ENCODE measurements at places on chromosomes 5 and 9.

DNA sequence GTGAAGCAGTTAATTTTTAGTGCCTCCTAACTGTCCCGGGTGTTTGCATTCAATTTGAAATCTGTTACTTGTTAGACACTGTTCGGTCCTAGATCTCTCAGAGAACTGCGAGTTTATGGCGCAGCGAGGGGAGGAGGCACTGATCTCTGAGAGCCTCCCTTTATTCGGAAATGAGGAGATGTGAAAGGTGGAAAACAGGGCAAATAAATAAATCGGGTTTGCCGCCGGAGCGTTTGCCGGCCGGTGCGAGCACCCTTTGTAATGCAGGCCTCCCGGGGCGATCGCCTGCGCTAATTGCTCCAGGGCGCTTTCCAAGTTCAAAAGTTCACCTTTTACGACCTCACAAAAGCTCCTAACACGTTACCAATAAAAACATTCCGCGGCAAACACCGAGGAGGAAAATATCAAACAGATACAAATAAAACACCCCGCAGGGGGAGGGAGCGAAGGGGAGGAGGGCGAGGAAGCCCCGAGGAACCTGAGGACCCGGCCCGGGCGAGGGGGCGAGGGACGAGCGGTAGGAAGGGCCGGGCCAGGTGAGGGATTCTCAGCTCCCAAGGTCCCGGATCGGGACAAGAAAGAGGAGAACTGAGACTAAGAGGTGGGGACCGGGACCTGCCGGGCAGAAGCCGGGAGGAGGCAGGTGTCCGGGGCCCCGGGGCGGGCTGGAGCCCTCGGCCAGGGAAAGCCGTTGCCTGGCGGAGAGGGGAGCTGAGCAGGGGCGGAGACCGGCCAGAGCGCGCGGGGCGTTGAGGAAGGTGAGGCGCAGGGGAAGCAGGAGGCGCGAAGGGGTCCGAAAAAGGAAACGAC lies 1.4 kb downstream of the NR6A1 start:
- no peak for DNase-seq

DNA sequence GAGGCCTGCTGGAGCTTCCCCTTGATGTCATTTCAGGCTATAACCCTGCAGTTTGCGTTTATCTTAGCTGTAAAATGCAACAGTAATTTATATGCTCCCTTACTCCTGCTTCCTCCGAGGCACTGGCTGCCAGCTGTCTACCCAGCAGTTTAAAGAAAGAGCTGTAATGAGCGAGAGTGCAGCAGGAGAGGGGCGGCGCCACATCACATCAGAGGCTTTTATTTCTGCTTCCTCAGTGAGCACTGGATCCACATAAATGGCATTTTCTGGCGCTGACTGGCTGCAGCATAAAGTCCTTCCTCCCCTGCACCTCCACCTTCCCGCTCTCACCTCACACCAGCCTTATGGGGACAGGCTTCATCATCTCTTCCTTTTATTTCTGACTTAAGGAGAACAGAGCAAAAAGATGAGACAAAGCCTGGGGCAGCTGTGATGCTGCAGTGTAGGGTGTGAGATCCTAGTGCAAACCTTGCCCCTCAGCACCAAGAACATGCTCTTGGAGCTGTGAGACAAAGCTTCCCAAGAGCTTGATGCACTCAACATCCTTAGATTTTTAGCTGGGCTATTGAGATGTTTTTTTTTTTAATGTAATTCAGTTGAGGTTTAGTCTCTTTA lies 829.6 kb upstream of the ZNF608 start:
- DNase-seq: no peak

- DNase-seq: no peak
Measured at GRCh38 chr5:111997308-111997707, 240.3 kb upstream of the NREP start.

DNA sequence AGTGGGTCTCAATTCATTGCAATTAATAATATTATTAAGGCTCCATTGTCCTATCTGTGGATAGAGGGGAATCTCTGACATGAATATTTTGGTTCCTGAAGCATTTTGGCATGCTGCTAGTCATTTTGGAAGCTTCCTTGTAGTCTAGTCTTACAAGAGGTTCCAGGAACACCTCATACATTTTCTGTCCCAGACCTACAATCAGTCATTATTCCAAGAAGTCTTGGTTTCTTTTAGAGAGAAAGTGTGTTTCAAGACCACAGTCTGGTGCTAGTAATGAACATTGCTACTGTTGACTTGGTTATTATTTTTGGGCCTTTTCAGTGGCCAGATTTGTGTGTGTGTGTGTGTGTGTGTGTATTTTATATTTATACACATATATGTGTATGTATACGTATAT lies 98.9 kb downstream of the ERCC6L2 start:
- DNase-seq: no peak

DNA sequence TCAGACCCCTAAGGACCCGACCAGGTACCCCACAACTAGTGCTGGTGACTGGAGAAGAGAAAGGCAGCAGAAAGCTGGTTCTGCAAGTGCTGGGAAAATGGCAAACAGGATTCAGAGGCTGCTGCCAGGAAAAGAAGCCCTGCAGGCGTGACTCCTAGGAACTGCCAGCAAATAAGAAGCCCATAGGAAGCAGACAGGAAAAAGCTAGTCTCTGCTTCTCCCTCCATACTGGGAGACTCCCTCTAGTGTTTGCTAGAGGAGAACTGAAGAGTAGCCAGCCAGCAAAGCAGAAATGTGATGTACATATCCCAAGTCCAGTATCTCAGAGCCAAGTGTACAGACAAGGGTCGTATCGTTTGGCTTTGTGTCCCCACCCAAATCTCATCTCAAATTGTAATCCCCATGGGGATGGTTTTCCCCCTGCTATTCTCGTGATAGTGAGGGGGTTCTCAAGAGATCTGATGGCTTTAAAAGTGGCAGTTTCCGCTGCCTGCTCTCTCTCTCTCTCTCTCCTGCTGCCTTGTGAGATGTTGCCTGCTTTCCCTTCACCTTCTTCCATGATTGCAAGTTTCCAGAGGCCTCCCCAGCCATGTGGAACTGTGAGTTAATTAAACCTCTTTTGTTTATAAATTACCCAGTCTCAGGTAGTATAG lies 38.1 kb upstream of the TUSC1 start:
- DNase-seq: no peak

GRCh38 chr5:6473284-6473683 lies 24.6 kb downstream of the UBE2QL1 start:
- DNase-seq: no peak

- no peak for DNase-seq
Measured at GRCh38 chr5:72767289-72768010, 49.0 kb upstream of the TNPO1 start.

GRCh38 chr5:54580997-54581811 lies 63.6 kb downstream of the SNX18 start:
- DNase-seq: no peak

DNA sequence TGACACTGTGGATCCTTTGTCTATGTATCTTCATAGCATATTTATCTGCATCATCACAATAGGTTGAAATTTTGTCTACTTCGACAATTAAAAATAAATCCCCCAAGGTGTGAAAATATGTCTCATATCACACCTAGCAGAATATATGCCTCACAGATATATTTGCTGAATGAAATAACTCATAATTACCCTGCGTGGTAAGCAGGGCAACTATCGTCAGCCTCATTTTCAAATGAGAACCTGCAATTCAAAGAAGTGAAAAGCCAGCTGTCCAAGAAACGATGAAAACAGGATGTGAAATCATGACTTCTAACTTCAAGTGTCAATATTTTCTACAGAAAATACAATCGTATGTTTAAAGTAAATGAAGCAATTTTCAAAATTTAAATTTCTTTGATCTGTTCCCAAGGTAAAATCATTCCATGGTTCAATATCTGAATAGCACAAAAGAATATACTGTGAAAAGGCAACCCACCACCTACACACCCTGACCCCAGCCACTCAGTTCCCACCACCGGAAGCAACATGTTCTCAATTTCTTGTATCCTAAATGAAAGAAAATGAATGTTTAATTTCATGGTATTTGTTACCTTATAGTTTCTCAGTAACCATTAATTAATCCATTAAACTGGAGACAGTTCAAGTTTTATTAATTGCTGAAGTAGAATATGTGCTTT lies 57.1 kb downstream of the TBCA start:
- no peak for DNase-seq

GRCh38 chr9:131982671-131983239 lies 96.9 kb downstream of the MED27 start:
- DNase-seq: no peak

DNA sequence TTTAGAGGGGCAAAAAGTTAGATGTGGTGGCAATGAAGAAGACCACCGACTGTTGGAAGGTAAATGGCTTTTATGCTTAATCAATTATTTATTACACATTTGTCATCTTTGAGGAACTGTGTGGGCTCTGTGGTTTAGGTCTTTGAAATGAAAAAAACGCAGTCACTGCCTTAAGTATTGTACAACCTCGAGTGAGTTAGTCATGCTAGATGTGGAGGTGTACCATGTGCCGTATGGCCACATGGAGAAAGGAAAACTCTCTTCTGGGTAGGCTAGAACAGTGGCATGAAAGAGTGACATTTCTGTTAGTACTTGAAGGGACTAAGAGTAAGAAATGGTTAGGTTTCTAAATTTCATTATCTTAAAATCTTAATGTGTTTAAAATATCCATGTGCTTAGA lies 166.1 kb downstream of the HACD4 start:
- no peak for DNase-seq

- DNase-seq: no peak
Measured at GRCh38 chr5:145407300-145408047, 427.7 kb downstream of the PRELID2 start.

GRCh38 chr5:139763280-139763929 lies 32.2 kb upstream of the PSD2 start:
- no peak for DNase-seq

GRCh38 chr5:126641387-126641786 lies 40.6 kb downstream of the PHAX start:
- no peak for DNase-seq

DNA sequence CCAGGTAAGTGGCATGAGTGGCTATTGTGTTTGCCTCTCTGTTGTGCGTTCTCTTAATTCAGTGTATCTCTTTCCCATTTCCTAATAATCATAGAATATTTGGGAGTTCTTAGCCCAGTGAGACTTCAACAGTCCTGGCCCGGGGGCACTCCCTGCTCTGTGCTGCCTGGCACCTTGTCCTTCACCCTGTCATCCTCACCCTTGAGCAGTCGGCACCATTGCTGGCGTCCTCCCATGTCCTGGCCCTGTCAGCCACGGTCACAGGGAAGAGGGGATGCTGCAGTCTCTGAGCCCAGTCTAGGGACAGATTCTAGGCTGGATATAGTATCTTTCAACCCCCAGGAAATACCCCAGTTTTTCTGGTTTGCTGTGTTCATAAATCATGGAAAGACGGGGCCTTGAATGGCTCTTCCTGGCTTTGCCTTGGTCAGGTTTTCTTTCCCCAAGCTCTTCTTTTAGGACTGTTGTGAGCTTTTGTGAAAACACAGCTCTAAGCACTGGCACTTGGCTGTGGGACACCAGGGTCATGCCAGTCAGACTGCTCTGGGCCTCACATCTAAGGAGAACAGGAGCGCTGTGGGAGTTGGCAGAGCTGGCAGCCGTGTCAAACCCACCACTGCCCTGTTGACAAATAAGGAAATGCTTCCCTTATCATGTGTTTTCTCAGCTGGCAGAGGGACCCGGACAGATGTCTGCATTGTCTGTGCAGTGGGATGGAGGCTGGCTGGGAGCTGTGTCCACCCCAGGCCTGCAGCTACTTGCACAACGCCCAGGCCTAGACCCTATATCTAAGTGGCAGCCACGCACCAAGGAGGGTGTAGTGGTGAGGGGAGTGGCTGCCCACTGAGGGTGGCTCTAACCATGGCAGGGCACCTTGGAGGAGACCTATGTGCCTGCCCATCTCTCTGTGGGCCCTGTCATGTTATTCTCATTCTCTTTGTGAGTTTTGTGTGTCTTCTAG lies 378.6 kb downstream of the ICE1 start:
- DNase-seq: no peak

- no peak for DNase-seq
Measured at GRCh38 chr9:107368696-107369095, 85.6 kb downstream of the RAD23B start.

GRCh38 chr9:20786807-20787206 lies 102.7 kb downstream of the FOCAD start:
- no peak for DNase-seq

- DNase-seq: no peak
Measured at GRCh38 chr5:98917433-98917832, 11.4 kb downstream of the CHD1 start.

GRCh38 chr9:80707120-80707519 lies 982.2 kb downstream of the TLE1 start:
- DNase-seq: no peak

DNA sequence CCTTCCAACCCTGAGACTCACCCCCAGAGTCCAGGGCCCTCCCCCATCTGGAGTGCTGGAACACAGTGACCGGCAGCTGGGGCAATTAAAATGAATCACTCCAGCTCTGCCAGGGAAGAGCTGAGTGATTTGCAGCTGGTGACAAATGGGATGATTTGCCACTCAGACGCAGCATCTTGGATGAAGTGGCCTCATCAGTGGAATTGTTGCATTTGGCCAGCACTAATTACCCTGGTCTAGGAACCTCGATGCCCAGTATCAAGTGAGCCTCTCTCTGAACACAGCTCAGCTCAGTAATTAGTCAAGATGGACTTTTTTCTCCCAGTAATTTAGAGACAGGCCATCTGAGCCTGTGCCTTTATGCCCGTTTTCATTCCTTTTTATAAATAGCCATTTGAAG lies 259.5 kb downstream of the GRIA1 start:
- no peak for DNase-seq

DNA sequence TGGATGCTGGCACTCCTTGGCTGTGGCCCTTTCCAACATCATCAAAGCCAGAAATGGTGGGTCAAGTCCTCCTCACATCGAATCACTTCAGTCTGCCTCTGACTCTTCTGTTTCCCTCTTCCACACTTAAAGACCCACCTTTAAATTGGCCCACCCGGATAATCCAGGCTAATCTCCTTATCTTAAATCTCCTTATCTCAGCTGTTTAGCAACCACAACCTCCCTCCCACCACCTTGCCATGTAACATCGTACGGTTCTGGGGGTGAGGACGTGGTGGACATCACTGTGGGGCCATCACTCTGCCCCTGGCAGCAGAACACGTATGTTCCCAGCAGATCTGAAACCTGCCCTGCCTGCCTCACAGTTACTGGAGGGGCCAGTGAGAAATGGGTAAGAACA lies 11.5 kb downstream of the IGFBPL1 start:
- DNase-seq: no peak

GRCh38 chr9:95468791-95469190 lies 48.0 kb downstream of the PTCH1 start:
- no peak for DNase-seq

DNA sequence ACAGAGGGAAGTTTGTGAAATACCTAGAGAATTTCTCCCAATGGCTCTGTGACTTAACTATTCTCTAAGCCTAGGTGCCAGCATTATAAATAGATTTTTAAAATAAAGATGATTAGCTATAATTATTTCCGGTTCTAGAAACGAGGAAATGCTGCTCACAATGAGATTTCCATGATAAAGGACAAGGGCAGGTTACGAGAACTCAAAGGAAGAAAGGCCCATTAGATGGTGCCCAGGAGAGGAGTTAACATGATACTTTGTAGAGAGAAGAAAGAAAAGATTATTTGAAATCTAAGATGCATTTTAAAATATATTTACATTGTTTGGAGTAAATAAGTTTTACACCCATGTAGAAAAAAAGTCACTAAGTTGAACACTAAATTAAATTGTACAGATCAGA lies 538.3 kb upstream of the PTGER4 start:
- DNase-seq: no peak

Data from cerebellar nuclear complex (tissue), 1 donor.